T-helper 2 cell (primary cell): ENCODE measurements at places on chromosomes 6 and 20.

DNA sequence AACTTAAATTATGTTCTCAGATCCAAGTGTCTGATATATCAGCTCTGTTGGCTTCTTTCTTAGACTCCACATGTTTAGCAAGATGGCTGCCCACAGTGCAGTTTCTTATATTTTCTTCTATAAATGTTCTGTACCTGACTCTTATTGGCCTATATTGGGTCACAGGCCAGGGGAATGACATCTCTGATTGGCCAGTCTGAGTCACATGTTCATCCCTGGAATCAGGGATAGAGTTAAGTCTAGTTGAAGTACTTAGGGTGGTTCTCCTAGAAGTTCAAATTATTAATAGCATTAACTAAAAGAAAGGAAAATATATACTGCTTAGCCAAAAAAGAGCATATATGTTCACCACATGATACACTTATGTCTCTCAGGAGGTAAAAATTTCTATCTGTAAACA lies 105.3 kb upstream of the SLC22A16 start:
- no peak for DNase-seq

- DNase-seq: no peak
Observed at GRCh38 chr6:1872649-1873131, 263.0 kb downstream of the FOXC1 start.

DNA sequence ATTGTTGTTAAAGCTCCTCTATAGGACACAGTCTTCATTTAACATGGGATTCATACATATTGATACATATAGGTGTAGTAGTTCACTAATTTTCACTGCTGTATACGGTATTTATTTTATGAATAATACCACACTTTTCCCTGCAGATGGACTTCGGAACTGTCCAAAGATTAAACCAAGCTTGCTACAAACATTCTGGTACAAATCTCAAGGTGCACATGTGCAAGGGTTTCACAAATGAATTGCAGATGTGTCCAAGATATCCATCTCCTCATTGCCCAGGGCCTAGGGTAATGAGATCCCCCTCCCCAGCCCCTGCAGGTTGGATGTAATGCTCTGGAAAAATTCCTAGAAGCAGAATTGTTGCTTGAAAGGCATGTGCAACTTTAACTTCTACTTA lies 31.4 kb downstream of the DTNBP1 start:
- no peak for DNase-seq

- DNase-seq: peak; percentile 32
Observed at GRCh38 chr20:37651932-37652331, 41.9 kb upstream of the CTNNBL1 start.

GRCh38 chr6:67870321-67870720 lies 764.8 kb upstream of the ADGRB3 start:
- no peak for DNase-seq

DNA sequence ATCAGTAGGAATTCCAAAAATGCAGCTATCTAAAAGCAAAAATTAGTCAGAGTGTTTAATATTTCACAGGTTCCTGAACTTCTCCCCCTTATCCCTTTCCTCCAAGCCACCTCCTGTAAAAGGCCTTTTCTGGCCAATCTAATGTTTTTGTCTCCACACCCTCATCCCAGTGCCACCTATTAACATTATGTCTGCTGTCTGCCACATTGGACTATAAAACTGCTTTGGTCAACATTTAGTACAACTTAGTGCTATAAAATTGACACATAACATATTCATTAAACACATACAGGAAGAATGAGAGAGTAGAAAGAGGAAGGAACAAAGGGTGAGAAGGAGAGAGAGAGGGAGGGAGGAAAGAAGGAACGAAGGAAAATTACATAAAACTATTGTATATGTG lies 47.7 kb downstream of the MMUT start:
- no peak for DNase-seq

- no peak for DNase-seq
Observed at GRCh38 chr6:93358435-93358834, 60.9 kb downstream of the EPHA7 start.

- no peak for DNase-seq
Observed at GRCh38 chr20:11020712-11021111, 346.9 kb upstream of the JAG1 start.

GRCh38 chr6:136351518-136352110 lies 62.0 kb upstream of the BCLAF1 start:
- DNase-seq: no peak

- DNase-seq: no peak
Observed at GRCh38 chr6:30724906-30725667, 4.9 kb downstream of the TUBB start.

DNA sequence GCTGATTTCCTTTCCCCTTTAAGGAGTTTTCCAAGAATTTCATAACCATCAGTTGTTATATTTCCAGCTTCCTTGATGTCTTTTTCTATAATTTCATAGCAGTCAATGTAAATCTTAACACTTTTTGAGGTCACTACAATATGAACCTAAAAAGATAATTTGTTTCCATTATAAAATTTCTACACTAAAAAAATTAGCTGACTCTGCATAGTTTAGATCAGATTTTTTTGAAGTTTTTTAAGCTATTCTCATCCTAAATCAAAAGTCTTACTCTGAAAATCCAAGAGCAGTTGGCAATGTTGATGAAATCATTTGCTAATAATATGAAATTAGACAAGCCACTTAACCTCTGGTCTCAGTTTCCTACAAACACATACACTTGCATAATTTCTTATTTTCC lies 96.8 kb downstream of the COL12A1 start:
- DNase-seq: no peak

- DNase-seq: no peak
Observed at GRCh38 chr6:125346926-125347563, 45.3 kb upstream of the HDDC2 start.
